Stimulated activated CD8-positive, alpha-beta memory T cell treated with anti-CD3 and anti-CD28 coated beads, Interleukin-7, amount 100 ng/mL, for 1 hour (primary cell): ENCODE measurements at places on chromosomes 1 and 21.

- DNase-seq, result no peak
These were observed 47.6 kb downstream of the SPSB1 start for GRCh38 chr1:9340172-9340854.

DNA sequence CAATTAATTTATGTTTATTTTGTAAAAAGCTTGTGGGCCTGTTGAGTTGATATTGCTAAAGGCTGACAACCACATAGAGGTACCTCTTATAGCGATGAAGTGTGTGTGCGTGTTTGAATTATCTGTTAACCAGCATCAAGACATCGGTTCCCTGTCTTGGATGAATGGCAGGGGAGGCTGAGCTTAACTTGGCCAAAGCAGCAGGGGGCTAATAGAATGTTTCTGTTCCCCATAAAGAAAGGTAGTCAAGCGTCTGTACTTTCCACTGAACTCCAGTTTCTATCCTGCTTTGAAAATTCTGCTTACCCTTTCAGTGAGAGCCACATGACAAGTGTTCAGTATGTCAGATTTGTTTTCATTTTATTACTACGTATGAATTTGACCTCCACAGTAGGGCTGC is 63.0 kb downstream of the ROR1 start:
- DNase-seq, result no peak

DNA sequence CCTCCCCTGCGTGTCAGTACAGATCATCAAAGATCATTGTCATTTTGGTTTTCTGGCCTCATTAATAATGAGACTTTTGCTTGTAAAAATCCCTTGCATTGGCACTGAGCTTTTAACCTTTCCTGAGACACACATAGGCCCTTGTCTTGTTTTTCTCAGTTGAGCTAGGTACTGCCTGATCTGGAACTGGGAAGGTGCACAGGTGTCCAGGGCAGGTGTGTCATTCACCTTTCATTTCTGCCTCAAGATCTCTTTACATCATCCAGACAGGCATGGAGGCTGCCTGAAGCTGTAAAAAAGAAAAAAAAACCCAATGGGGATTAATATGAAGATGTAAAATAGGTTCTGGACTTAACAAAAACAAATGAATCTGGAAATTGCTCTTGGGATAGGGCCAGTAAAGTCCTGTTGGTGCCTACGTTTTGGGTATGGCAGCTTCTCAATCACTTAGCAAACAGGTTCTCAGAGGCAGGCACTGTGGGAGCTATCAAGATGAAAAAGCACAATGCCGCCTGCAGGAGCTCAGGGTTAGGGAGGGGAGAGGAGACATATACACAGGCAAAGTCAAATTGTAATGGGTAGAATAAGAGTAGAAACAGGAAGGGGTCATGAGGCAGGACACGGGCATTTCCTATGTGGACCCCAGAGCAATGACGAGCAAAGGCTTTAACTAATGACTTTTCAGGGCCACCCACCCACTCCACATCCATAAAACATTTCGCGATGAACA is 1.0 kb upstream of the KCNC4 start:
- no peak for DNase-seq

DNA sequence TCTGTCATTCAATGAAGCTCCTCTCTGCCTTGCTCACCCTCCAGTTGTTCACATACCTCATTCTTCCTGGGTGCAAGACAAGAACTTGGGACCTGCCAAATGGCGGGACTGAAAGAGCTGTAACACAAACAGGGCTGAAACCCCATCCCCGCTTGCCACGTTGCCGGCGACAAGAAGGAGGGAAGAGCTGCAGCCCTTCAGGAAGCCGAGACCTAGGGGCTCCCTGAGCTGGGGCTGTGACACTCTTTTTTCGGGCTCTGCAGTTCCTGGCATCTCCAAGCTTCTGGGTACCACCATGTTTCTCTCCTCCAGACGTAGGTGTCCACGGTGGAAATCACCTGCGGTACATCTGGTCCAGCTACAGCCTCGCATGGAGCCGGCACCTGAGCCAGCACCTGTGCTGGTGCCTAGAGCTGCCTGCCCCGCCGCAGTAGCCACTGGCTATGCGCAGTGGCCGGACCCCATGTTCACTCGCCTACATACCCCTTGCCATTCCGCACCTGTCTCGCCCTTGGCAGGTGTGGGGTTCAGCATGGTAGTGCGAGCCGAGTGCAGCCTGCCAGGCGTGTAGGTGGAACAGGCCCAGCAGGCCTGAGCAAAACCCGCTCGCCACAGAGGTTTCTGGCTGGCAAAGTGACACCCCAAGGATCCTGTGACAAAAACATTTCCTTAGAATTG is 367.0 kb upstream of the NEGR1 start:
- DNase-seq, result no peak

DNA sequence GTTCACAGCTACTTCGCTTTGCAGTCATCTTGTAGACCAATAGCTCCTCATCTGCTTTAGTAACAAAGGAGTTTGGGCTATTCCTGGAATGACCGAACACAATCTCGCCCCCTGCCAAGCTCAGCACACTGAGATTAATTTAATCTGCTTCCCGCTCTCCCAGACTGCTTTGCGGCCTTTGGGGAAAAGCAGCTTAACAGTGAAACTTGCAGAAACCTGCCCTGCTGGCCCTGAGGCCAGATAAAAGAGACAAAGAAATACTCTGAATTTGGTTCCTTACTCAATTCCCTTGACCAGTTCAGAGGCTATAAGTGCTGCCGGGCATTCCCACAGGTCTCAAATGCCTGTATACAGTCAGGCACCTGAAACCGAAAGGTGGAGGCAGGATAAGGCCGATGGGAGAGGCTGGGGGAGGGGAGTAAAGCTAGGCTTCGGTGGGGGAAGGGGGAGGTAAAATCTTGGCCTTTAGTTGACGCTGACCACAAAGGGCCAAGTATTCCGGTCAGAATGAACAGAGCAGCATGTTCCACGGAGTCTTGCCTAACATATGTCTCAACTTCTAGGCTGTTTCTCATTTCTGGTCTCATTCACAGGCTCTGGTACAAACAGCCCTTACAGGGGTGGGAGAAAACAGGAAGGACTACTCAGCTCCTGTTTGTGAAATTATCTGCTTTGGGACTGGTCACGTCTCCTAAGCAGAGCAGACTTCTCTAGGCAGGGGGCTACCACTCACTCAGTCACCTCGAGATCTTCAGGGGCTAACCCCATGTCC is 17.7 kb upstream of the A3GALT2 start:
- no peak for DNase-seq

GRCh38 chr1:53384796-53385195 is 56.9 kb upstream of the LRP8 start:
- no peak for DNase-seq

GRCh38 chr1:53278298-53278725 is 40.0 kb upstream of the MAGOH start:
- DNase-seq, result peak; percentile 58

DNA sequence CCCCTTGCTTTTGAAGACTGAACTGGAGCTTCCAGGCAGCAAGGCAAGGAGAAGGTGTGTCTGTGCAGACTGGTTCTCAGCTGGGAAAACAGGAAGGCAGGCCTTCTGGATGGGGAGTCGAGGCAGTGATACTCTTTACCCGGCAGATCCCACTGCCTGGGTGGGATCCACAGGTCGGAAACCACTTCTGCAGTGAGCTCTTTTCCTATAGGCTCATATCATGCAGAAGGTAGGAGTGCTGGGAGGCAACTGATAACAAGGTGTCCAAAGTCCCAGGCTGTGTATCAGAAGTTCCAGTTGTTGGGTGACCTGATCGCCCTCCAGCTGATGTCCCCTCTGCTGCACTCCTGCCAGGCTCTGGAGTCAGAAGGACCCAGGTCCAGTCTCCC is 17.1 kb downstream of the ACOT11 start:
- DNase-seq, result no peak

- DNase-seq, result no peak
These were observed 228.9 kb upstream of the TMEM51 start for GRCh38 chr1:14924455-14925331.

DNA sequence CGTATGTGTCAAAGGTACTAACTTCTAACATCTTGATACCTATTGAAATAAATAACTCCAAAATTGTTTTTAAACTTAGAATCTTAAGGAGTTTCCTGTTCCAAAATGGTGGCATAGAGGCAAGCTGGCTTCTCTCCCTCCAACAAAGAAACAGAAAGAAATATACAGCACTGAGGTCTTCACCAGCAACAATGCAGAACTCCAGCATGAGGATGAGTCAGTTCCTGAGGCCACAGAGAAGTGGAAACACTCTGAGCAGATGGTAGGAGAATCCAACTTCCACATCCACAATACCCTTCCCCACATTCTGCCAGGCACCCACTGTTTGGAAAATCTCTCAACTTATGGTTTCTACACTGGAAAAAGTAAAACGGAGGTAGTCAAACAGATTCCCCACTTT is 12.2 kb upstream of the PPIH start:
- no peak for DNase-seq

GRCh38 chr1:92291372-92291999 is 7.3 kb downstream of the GLMN start:
- DNase-seq, result no peak

- DNase-seq, result no peak
These were observed 89.1 kb upstream of the PROX1 start for GRCh38 chr1:213898684-213899083.

GRCh38 chr1:243253211-243253925 is 1.7 kb downstream of the CEP170 start:
- no peak for DNase-seq

- DNase-seq, result no peak
These were observed 17.4 kb downstream of the TCEA3 start for GRCh38 chr1:23407016-23407630.

DNA sequence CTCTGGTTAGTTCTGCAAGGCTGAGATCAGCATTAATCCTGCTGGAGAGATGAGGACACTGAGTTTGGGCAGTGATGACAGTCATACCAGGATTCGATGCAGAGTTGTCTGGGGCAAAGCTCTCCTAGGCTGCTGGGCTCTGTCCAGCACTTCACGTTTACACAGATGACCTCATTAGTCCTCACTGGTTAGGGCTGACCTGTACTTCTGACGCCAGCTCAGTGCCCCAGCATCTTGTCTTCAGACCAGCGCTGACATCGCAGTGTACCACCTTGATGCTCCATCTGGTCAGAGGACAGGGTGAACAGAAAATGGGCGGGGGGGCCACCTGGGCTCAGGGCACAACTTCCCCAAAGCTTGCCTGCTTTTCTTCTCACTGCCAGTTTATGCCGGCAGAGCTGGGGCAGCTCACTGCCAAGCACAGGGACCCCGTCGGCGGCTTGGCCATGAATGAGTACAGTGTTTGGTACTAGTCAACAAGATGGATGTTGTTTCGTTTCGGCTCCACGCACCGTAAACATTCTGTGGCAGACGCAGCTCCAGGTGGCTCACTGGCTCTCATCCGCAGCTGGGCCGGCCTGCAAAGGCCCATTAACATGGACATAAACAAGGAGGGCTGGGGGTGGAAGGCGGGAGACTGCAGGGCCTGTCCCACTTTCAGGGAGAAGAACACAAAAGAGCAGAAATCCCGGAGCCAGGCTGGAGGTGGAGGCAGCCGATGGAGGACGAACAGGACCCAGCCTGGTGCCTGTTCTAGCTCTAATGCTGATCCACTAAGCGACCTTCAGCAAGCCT is 118.7 kb downstream of the GLIS1 start:
- DNase-seq, result no peak

GRCh38 chr21:37357691-37358090 is 8.9 kb upstream of the DYRK1A start:
- DNase-seq, result no peak

- peak; percentile 5 for DNase-seq
These were observed 16.3 kb downstream of the IER5 start for GRCh38 chr1:181104790-181105133.

- no peak for DNase-seq
These were observed 48.9 kb downstream of the ATP6V1G3 start for GRCh38 chr1:198491596-198491995.

GRCh38 chr21:20511216-20511880 is 486.9 kb upstream of the NCAM2 start:
- DNase-seq, result no peak

GRCh38 chr21:23876925-23877558 is 1730.2 kb downstream of the MRPL39 start:
- no peak for DNase-seq

DNA sequence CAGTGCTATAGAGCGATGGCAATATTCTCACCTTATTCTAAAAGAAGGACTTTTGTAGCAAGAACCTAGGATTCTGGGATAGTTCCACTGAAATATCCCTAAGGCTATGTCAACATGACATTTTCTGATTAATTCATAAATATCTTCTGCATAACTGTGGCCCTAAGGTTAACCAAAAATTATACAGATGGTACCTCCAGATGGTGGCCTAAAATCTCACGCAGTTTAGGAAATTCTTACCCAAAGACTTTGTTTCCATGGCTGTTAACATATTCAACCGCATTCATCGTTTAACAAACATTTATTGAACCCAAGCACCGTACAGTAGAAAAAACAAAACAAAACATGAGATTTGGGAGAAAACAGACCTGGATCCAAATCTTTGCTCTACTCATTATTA is 19.1 kb downstream of the NID1 start:
- no peak for DNase-seq

GRCh38 chr1:172941471-172941870 is 109.3 kb downstream of the TNFSF18 start:
- DNase-seq, result no peak

DNA sequence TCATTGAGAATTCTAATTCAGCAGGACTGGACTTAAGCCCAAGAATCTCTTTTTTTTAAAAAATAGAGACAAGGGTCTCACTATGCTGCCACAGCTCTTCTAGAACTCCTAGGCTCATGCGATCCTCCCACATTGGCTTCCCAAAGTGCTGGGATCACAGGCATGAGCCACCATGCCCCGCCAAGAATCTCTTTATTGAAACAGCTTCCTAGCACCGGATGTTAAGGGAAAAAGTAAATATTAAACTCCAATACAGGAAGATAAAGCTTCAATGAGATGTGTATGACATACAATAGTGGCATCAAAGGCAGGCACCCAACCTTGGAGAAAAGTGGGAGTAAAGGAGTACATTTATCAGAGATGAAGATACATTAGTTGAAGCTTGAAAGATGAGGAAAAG is 25.5 kb downstream of the PUM1 start:
- no peak for DNase-seq

DNA sequence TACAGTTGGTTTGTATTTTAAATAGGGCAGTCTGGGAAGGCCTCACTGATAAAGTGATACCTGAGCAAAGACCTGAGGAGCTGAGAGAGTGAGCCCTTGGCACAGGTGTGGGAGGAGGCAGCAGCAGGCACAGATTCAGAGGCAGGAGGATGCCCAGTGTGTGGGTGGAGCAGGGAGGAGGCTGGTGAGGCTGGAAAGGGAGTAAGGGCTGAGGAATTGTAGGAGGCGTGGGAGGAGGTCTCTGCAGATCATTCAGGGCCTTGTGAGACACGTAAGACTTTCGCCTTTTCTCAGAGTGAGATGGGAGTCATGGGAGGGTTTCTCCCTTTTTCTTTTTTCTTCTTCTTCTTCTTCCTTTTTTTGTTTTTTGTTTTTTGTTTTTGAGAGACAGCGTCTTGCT is 58.0 kb downstream of the RGL1 start:
- no peak for DNase-seq

GRCh38 chr1:150194381-150195031 is 41.4 kb downstream of the ANP32E start:
- DNase-seq, result no peak

DNA sequence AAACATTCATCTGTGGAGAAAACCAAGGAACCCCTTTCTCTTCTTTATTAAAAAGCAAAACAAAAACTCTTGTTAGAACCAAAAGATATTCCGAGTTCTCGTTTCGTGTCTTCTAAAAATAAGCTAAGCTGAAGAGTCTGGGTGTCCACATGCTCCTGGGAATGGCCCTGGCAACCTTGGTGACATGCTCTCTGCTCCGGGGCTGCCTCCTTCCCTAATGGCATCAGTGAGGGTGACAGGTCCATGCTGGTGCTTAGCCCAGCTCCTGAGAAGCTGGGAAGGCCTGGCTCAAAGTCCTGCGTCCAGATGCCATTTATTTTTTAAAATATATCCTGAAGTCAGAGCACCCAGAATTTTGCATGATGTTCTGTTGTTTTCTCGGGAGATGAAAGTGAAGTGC is 24.6 kb upstream of the TRAPPC10 start:
- DNase-seq, result no peak
